A549 treated with ZK216348 at 1 μM for 4 hours (cell line): ENCODE measurements at places on chromosomes 7 and 10. TPM values are rescaled to one million over a fixed set of nuclear protein-coding genes. Genes with fewer than 3 reads are reported as not detected.

PDK4 gene
- 9.4 to 17.3 TPM (median 16.3 TPM) in 5 replicates for total RNA-seq

C7orf57 gene
- total RNA-seq: 0.20 to 0.67 TPM (median 0.31 TPM) in 5 replicates

SPDYE9 gene
- total RNA-seq: not detected in 5 replicates

NME8 gene
- total RNA-seq: not detected in 5 replicates

DIP2C gene
- 7.6 to 14.6 TPM (median 10.2 TPM) in 5 replicates for total RNA-seq
